ENCODE measurements at places on chromosomes 11 and 22.

DNA sequence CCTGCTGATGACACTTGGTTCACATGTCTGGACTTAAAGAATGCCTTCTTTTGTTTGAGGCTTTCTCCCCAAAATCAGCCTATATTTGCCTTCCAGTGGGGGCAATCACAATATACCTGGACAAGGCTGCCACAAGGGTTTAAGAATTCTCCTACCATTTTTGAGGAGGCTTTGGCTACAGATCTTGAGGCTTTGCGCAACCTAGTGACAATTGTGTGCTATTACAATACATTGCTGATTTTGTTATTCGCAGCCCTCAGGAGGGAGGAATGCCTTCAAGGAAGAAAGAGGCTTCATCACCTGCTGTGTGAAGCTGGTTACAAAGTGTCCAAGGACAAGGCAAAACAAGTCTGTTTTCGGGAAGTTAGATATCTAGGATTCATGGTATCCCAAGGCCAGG lies 50.8 kb upstream of the OR4C15 start:
- no peak for DNase-seq

- no peak for DNase-seq
Observed at GRCh38 chr11:102017026-102017425, 30.2 kb upstream of the CFAP300 start.

GRCh38 chr22:44387486-44387885 lies 74.7 kb upstream of the SHISAL1 start:
- DNase-seq = no peak

- DNase-seq = no peak
Observed at GRCh38 chr11:17673951-17674350, 45.4 kb upstream of the MYOD1 start.

- DNase-seq = no peak
Observed at GRCh38 chr11:17861036-17861755, 126.6 kb downstream of the KCNC1 start.

GRCh38 chr22:19057999-19058491 lies 64.2 kb downstream of the DGCR2 start:
- no peak for DNase-seq

DNA sequence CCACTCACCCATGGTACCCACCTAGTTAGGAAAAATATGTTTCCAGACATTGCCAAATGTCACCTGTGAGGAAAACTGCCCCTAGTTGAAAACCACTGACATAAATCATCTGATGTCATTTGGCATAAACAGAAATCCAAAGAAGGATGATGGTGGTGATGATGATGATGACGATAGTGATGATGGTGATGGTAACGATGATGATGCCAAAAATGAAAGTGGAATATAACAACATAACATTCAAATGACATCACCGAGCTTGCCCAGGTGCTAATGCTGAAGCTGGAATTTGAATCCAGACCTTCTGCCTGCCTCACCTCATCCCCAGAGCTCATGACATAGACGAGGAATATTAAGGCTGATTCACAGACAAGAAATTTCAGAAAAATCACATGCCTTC lies 92.3 kb upstream of the ASPHD2 start:
- DNase-seq = no peak

- no peak for DNase-seq
Observed at GRCh38 chr11:35107861-35108260, 31.1 kb upstream of the CD44 start.

GRCh38 chr11:76799066-76799804 lies 16.1 kb downstream of the TSKU start:
- DNase-seq = peak; percentile 84

GRCh38 chr11:11808992-11809615 lies 32.7 kb upstream of the USP47 start:
- no peak for DNase-seq

DNA sequence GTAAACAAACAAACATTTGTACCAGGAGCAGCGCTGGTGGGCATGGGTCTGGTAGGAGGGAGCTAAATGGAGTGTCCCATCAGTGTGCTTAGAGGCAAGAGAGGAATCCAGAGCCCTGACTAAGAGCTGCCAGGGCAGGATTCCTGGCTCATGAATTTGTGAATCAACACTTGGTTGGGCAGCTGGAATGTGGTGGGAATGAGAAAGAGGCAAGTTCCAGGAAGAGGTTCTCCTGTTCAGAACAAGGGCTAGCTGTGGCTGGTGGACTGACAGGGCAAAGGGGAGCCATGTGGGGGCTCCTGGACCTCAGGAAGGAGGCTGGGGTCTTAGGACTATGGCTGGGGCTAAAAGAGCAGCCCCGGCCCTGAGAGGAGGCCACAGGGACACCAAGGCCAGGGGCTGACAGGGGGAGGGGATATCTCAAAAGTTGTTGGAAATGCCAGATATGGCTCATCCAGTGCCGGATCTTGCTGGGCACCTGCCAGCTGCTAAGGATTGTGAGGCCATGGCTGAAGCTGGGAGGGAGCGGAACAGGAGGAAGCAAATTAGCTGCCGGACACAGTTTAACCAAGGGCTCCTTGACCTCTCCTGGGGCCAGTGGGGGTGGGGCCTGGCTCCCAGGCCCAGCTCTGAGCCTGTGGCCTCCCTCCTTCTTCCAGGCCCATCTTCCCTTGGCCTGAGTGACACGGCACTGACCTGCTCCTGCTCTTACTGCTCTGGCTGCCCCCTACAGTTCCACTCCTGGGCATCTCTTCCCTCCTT lies 14.6 kb upstream of the P2RY6 start:
- no peak for DNase-seq

DNA sequence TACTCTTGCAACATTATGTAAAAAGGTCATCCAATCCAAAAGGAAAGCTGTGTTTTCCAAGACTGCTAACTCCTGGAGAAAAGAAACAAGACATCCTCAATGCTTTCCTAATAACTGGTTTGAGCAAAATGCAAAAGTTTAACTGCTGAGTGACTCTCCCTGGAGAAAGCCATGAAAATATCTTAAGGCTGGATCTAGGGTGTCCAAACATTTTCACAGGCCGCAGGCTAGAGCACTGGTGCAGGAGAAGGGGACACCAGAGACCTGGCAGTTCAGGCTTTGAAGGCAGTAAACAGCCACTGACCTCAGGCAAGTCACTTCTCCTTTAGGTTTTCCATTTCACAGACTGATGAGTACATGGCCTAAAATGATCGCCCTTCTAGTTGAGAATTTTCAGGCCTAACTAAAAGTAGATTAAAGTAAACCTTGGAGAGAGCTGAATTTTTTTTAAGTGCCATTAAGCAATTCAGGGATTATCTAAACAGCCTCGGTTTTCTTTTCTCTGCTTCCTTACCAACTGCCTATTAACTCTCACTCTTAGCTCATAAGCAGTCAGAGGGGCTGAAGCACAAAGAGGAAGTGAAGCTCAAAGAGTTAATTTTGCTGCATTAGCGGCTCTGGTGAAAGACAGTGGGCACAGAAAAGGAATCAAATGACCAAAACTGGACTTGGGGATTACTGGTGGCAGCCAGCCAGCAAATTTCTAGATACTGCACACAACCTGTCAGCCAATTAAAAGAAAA lies 2.3 kb downstream of the CHKA start:
- no peak for DNase-seq

DNA sequence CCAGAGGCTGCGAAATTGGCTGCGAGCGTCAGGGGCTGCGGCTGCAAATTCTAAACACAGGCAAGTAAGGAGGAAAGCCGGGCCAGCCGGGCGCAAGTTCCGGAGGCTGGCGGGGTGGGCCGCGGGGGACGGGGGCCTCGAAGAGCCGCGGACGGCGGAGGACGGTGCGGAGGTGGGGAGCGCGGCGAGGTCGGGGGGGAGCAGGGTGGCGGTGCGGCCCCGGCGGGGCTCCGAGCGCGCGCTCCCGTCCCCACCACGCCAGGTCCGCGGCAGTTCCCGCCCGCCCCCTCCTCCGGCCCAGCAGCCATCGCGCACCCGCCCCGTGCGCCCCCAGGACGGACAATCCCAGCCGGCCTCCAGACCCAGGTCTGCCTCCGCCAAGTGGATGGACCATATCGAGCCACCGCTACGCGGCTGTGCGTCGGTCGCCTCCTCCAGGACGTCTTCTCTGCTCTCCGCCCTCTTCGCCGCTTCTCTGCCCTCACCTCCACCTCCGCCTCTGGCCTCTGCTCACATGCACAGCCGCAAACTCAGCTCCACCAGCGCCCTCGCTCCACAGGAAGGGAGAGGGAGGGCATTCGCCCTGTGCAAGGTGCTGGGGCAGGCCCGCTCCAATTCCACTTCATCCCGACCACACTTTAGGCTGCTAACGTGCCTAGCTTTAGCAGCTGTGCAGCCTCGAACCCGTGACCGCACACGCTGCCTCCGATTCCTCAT lies 7.2 kb downstream of the ELFN2 start:
- peak; percentile 50 for DNase-seq

- peak; percentile 72 for DNase-seq
Observed at GRCh38 chr11:128483211-128483788, 104.1 kb downstream of the ETS1 start.

DNA sequence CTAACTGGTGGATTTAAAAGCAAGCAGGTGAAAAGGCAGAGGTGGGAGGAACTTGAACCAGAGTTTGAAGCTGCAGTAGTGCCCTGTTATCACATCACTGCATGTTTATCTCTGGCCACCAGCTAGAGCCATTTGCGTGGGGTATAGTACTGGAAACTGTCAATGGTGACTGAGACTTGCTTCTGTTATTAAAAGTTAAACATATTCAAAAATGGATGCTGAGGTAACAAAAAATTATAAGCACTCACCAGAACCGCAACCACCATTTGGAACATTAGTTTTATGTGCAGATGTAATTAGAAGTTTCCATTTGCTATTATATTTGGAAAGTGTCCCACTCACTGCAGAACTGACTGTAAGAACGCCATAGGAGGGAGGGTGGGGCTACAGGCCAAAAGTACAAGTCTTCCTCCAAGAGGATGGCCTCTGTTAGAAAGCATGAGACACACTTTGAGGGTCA lies 1.2 kb upstream of the CD59 start:
- no peak for DNase-seq

DNA sequence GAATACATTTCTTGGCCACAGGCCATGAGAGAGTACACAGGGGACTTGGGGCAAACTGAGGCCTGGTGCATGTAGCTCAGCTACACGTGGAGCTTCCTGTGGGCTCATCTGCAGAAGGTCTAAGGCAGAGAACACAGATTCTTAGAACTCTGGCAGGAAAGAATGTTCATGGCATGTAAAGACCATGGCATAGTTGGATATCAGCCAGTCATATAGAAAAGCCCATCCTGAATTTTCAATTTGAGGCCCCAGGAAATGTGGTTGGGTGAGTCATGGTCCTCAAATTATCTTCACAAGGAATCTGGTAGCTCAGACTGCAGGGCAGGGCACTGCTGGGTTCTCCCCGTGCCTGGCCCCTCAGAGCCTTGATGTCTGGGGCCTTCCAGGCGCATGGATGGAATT lies 13.7 kb upstream of the ST3GAL4 start:
- DNase-seq = no peak

GRCh38 chr22:29833392-29833965 lies 4.6 kb downstream of the ASCC2 start:
- no peak for DNase-seq

GRCh38 chr22:46369716-46370583 lies 34.4 kb downstream of the TRMU start:
- DNase-seq = no peak

GRCh38 chr11:110174645-110175310 lies 81.6 kb downstream of the ZC3H12C start:
- DNase-seq = no peak

Measured in activated CD4-positive, alpha-beta T cell treated with anti-CD3 and anti-CD28 coated beads, Interleukin-2, Interleukin-6, amounts not matched to agents 100 ng/mL and 50 ng/mL, durations not matched to agents 16 hours and 8 hours (primary cell).